ENCODE measurements at places on chromosomes 2 and 18. TPM values are rescaled to one million over a fixed set of nuclear protein-coding genes. Genes with fewer than 3 reads are reported as not detected.

Gene GALNT3
- total RNA-seq, result 75.0 TPM

Gene ITGAV
- total RNA-seq, result 146 TPM

Gene TBR1
- 0.07 TPM for total RNA-seq

GRCh38 chr2:137206069-137206468, 440.7 kb downstream of the THSD7B start:
- no peak for DNase-seq
- H3K27me3 ChIP-seq, result no peaks in the 10 kb centered on the region
- no peak overlapping the region for H3K4me3 ChIP-seq
- peaks cover 11% of the 10 kb centered on the region for H3K4me1 ChIP-seq
- no peak overlapping the region for H3K27ac ChIP-seq

Gene IL36B
- total RNA-seq, result not detected

Measured in Calu3 (cell line).